Stimulated activated CD4-positive, alpha-beta T cell treated with anti-CD3 and anti-CD28 coated beads, Interleukin-1b, Interleukin-23, amount 100 ng/mL, for 24 hours (primary cell): ENCODE measurements at places on chromosomes 13 and 19.

- DNase-seq = peak; percentile 83
These were observed 10.0 kb downstream of the ARHGAP45 start for GRCh38 chr19:1076951-1077350.

- DNase-seq = no peak
These were observed 491.0 kb downstream of the FGF9 start for GRCh38 chr13:22161871-22162270.

DNA sequence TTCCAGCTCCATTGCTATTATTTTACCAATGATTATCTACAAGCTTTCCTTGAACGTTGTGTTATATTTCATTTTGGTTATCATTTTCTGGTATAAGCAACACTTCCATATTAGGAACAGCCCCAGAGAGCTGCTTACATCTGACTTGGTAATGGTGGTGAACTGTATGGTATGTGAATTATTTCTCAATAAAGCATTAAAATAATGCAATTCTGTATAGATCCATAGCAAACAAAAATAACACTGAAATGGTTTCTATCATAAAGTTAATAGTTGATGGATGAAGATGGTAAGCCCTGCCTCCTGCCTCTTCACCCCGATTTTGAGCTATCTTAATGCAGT lies 27.5 kb downstream of the GGACT start:
- DNase-seq = no peak

GRCh38 chr19:54206831-54207177 lies 6.1 kb downstream of the RPS9 start:
- no peak for DNase-seq

- DNase-seq = no peak
These were observed 1596.0 kb upstream of the MIR17HG start for GRCh38 chr13:89751432-89751930.

DNA sequence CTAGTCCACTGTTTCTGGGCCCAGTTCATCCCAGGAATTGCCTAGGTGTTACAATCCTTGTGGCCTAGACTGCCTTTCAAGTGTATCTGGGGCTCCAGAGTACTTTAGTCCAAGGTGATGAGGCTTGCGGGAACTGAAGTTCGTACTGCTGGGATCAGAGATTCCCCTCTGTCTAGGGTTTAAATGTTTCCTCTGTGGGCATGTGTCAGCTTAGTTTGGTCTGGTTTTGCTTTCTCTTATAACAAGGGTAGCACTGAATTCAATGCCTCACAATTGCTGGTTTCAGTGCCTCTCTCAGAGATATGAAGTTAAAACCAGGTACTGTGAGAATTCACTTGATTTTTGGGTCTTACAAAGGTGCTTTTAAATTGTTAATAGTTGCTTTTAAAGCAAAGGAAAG lies 30.8 kb downstream of the RGCC start:
- DNase-seq = no peak

- DNase-seq = no peak
These were observed 357.1 kb downstream of the DCT start for GRCh38 chr13:94122300-94122915.

- DNase-seq = no peak
These were observed 5.5 kb downstream of the PIK3R2 start for GRCh38 chr19:18158467-18158866.

- no peak for DNase-seq
These were observed 198.1 kb downstream of the OXGR1 start for GRCh38 chr13:96796091-96796633.

DNA sequence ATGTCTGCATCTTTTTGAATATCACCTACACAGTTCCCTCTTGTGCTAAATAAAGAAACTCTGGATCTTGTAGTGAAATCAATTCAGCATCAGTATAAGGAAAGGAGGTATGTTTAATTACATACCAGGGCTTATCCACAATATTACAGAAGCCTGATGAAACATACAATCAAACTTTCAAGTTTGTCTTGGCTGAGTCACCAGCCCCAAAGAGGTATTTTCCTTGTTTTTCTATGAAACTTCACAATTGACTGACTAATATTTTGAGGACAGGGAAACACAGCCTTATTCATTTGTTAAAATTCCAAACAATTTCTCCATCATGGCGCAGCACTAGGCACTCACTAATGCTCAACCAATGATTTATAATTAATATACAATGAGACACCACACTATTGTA lies 952.4 kb downstream of the PCDH17 start:
- no peak for DNase-seq

DNA sequence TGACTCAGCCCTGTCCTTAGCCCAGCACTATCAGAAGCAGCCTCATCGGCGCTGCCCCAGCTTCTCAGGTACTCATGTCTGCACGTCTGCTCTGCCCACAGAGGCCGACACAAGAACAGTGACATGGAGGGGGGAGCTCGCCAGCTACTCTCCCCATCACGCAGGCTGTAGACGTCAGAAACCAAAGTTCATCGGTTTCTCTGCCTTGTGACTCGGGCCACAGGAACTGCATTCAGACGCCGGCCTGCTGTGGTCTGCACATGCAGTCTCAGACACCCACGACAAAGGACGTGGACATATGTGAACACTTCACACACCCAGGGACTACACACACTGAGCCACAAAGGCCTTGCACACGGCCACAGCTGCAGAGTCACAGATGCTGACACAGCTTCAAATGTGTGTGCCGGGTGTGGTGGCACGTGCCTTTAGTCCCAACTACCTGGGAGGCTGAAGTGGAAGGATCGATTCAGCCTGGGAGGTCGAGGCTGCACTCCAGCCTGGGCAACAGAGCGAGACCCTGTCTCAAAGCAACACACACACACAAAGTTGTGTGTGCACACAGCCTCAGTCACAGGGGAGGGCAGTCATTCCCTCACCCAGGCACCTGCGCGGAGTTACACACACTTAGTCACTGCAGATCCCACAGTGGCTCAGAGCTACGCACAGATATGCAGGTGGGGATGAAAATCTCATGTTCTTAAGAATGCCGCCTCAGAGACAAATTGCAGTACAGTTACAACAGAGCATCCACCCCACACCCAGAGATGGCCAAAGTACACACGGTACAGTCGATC lies 4.9 kb upstream of the ZFP36 start:
- DNase-seq = peak; percentile 61

GRCh38 chr13:102772042-102772425 lies 1.6 kb downstream of the TEX30 start:
- DNase-seq = no peak

- DNase-seq = no peak
These were observed 855 bp downstream of the LYL1 start for GRCh38 chr19:13101590-13102415.

GRCh38 chr19:52028780-52029123 lies 573 bp upstream of the ZNF614 start:
- no peak for DNase-seq

- DNase-seq = no peak
These were observed 19.9 kb downstream of the ZSWIM9 start for GRCh38 chr19:48190288-48190884.

DNA sequence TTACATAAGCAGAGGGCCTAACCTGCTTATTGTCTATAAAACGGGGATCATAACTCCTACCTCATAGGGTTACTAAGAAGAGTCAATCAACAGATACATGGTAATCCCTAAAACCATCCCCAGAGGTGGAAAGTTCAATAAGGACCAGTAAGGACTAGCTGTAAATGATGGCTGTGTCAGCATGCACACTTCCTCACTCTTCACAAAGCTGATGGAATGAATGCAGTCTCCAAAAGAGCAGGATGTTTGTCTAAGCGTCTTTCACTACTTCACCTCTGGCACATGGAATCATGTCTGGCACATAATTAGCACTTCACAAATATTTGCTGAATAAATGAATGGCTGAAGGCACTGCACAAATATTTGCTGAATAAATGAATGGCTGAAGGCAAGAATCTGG lies 134.2 kb downstream of the MIPEP start:
- DNase-seq = no peak

GRCh38 chr13:82719987-82720386 lies 1162.3 kb downstream of the SLITRK1 start:
- DNase-seq = no peak

DNA sequence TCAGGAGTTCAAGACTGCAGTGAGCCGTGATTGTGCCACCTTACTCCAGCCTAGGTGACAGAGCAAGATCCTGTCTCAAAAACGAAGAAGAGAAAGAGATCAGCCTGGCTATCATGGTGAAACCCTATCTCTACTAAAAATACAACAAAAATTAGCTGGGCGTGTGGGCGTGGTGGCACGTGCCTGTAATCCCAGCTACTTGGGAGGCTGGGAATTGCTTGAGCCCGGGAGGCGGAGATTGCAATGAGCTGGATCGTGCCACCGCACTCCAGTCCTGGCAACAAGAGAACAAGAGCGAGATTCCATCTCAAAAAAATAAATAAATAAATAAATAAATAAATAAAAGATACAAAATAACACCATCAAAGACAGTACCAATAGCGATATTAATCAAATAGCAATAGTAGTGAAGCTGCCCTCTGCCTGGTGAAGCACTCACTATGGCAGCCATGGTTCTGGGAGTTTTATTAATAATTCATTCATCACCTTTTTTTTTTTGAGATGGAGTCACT lies 53.9 kb downstream of the NFIC start:
- no peak for DNase-seq

GRCh38 chr13:50069261-50069660 lies 54.0 kb downstream of the KCNRG start:
- DNase-seq = no peak

GRCh38 chr13:108369412-108369811 lies 99.9 kb downstream of the TNFSF13B start:
- DNase-seq = no peak

- peak; percentile 60 for DNase-seq
These were observed 2.9 kb downstream of the WDR83 start for GRCh38 chr19:12669270-12670158.

DNA sequence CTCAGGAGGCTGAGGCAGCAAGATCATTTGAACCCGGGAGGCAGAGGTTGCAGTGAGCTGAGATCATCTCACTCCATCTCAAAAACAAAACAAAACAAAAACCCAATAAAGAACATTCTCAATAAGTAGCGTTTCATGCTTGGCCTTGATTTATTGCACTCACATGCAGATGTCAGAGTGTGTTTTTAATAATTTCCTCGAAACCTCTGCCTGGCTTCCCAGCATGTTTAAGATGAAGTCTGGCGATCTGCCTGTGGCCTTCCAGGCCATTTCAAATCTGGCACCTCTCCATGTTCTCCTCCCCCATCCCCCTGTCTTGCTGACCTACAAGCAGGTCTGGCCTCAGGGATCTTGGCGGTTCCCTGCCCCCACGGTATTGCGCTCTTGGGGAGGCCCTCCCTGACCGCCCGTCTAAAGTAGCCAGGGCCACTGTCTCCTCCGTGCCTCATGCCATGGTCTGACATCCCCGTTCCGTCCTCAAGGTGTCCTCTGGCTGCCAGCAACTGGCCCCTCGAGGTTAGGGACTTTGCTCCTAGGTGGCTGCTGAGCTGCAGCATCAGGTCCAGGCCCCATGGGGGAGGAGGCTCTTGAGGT lies 1.6 kb downstream of the WDR88 start:
- DNase-seq = no peak

DNA sequence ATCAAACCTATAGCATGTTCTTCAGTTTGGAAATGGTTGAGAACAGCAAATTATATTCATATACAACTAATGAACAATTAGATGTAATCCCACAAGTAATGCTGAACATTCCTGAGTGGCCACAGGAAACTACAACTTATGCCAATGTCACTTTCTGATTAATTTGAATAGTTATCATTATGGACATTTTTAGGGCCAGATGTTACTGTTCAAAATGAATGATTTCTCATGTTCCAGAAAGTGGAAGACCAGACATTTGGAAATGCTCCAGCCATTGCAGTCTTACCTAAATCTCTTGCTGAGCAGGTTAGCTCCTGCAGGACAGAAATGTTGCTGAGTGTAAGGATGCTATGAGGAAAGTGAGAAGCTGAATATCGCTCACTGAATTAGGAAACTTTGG lies 819.8 kb downstream of the PCDH9 start:
- DNase-seq = no peak

- DNase-seq = no peak
These were observed 17.2 kb upstream of the DCUN1D2 start for GRCh38 chr13:113507505-113508345.

DNA sequence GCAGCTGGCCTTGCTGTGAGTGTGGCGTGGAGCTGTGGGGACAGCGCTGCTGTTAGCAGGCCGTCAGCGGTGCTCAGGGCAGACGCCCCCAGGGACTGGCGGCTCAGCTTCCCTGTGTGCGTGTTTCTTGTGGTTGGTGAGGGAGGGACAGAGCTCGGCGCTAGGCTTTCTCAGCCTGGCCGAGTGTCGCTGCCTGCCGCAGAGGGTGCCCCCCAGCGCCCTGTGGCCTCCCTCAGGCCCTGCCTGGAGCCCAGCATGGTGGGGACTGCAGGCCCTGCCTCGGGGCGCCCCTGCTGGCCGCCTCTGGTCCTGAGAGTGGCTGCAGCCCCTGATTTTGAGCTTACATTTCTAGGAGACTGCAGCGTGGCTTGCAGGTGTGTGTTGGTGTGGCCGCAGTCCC lies 35.5 kb downstream of the DOT1L start:
- DNase-seq = no peak

DNA sequence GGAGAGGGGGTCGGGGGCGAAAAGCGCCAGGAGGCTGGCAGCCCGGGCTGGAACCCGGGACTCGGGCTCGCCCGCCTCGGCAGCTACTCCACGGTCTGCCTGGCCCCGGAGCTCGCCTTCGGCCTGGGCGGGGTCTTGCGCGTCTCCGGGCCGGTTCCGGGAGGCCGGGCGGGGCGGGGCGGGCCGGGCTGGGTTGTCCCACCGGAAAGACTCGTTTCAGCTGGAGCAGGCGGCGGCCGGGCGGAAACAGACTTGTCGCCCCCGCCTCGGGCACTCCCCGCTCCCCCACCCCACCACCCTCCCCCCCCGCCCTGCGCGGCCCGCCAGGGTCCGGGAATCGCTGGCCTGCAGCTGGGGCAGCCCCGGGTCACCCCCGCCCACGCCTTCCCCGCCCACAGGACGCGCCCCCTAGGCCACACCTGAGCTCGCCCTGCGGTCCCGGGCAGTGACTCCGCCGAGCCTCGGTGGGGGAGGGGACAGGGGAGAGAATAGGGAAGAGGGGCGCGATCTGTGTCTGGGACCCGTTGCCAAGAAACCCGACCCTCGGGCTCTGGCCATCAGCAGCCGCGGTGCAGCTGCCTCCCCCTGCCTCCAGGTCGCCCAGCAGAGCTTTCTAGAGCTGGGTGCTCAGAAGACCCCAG lies 109.4 kb downstream of the KCTD15 start:
- no peak for DNase-seq

DNA sequence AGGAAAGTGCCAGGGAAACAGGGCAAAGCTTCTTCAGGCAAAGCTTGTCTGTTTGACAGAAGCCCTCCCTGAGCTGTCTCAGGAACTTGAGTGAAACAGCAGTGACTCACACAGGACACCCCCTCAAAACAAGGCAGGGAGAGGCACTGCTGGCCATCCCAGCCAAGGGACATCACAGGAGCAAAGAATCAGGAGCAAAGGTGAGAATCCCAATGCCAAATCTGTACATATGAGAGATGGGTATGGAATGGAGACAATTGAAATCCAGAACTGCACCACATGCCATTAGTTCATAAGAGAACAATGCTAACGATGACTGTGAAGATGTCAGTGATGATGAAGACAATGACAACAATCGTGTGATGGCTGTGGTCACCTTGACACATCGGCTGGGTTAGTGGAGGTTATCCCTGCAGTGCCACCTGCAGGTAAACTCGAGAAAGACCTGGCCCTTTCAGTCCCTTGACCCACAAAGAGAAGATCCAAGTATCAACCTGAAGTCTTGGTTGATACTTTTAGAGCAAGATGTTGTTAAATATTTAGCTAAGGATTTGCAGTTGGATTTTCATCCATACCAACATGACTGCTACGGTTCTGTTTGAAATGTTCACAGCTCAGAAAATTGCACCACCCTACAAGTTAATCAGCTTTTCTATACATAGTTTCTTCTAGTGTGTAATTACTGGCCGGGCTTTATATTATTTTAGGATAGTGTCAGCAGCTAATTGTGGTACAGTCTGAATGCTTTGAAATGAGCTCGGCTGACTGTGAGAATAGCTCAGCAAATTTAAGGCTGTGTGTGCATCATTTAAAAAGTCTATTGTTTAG lies 42.0 kb upstream of the IPO5 start:
- DNase-seq = no peak
